Stimulated activated CD4-positive, alpha-beta T cell treated with anti-CD3 and anti-CD28 coated beads, Interleukin-12 subunit alpha, Interleukin-12 subunit beta, amount 100 ng/mL, for 24 hours (primary cell): ENCODE measurements at places on chromosomes 6 and 20.

- no peak for DNase-seq
Measured at GRCh38 chr6:136587527-136587926, 37.3 kb upstream of the MAP7 start.

DNA sequence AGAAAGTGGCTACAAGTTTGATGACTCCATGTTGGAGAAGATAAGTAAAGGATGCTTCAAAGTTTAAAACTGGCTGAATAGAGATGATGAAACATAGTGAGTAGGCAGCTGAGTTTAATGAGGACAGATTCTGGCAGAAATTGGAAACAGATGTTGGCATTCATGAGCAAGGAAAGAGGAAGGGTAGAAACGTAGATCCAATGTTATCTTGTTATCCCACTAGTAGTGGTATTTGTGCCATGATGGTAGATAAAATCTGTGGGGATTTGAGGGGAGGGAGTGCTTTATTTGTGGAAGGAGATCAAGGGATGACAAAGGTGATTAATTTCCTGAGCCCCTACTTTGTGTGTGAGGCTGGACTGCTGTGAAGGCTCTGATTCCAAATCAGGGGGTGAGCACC, 69.5 kb downstream of the MRAP2 start:
- no peak for DNase-seq

GRCh38 chr6:10759312-10759839, 11.8 kb downstream of the TMEM14B start:
- DNase-seq, result no peak

- DNase-seq, result no peak
Measured at GRCh38 chr6:11828262-11828870, 49.8 kb upstream of the ADTRP start.

DNA sequence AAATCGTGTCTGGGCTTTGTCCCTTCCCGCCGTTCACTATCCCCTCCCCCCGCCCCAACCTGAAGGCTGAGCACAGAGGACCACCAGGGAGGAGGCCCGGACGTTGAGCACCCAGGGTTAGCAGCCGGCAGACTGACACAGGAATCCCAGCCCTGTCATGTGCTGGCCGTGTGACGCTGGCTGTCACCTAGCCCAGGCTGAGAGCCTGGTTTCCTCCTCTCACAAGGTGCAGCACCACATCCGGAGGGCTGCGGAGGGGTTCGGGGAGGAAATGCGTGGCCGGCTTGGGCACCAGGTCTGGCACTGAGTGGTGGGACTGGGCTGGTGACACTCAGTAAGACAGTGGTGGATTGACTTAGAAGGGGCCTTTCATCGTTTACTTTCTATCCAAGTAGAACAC, 4.6 kb upstream of the LSM14B start:
- no peak for DNase-seq

DNA sequence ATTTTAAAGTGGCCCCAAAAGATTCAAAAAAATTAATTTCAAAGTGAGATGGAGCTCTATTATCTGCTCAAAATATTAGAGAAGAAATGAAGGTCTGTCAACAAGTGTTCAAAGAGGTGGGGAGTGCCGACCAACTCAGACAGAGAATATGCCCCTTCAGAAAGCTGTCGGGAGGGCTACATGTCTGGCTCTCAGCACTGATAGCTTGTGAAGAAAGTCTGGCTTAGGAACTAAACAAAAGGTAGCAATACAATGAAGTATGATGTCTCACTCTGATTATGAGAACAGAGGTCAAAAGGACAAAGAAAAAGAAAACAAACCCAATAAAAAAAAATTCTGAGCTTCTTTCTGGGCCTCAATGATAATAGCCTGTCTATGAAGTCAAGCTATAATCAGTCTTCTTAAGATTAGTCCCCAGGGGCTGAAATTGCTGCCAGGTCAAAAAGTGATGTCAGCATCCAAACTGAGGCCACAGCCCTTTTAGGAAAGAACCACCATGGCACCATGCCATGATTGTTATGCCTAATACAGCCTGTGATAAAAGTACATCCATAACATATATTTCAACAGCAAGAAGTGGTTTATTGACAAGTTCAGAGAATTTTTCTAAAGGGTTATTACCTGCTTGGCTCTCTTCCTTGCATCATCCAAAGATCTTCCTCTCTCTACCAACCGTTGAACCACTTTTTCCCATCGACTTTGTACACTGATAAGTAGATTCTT, 150.9 kb downstream of the DST start:
- no peak for DNase-seq

- no peak for DNase-seq
Measured at GRCh38 chr6:3421791-3422434, 34.9 kb downstream of the SLC22A23 start.

- no peak for DNase-seq
Measured at GRCh38 chr6:30615958-30616810, 859 bp downstream of the PPP1R10 start.

DNA sequence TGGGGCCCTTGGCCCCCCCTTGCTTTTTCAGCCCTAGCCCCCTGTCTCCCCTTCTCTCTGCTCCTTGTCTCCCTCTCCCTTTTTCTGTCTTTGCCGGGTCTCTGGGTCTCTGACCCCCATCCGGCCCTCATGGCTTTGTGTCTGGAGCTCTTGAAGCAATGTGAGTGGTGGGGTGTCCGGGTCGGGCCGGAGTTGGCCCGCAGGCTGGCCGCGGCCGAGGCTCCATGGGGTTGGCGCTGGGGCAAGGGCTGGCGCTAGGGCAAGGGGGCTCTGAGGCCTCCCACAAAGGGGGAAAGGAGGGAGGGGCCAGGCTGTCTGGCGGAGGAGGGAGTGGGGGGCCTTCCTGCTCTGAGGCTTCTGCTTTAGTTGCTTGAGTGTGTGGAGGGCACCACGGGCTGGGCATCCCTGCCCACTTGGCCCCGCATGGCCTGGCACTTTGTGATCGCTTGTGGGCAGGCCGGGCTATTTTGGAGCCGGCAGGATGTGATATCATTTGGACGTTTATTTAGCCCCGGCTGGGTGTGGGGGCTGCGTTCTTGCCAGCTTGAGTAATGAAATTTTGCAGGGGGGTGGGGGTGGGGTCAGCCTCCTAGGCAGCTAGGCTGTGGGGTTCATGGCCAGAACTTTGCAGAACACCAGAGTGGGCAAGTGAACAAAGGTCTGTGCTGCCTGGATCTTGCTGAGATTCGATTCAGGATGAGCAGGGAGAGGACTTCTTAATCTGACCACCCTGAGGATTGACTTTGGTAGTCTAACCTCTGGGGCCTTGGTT, 78.7 kb upstream of the MYL9 start:
- DNase-seq, result no peak

DNA sequence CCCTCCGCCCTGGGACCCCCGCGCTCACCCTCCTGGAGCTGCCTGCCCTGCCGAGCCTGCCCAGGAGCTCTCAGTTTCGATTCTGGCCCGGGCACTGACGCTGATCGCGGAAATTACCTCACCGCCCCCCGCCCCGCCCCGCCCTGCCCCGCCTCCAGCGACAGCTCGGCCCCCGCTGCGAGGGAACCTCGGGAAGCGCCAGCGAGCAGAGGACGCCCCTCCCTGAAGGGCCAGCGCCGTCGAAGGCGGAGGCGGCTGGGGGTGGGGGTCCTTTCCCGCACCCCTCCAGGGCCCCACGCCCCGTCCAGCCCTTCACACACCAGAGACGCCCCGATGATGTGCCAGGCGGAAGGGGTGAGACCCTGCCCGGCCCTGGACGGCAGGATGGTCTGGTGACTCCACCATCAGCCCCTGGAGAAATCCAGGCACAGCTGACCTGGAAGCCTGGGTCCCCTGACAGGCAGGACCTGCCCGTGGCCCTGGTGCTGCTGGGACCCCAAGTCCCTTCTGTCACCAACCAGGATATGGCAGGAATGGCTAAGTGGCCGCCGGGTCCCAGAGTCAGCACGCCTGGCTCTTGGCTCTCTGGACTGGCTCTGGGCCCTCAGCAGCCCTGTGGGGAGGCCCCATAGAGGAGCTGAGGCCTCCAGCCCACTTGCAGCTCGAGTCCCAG, at the start of gene HELZ2:
Gene HELZ2 (minus strand): TSS at position 84 of the 673 bp plus-strand sequence. CDS start 1,854 bp downstream, outside the sequence.
- DNase-seq, result no peak

GRCh38 chr6:14664621-14665315, 547.2 kb downstream of the CD83 start:
- no peak for DNase-seq

DNA sequence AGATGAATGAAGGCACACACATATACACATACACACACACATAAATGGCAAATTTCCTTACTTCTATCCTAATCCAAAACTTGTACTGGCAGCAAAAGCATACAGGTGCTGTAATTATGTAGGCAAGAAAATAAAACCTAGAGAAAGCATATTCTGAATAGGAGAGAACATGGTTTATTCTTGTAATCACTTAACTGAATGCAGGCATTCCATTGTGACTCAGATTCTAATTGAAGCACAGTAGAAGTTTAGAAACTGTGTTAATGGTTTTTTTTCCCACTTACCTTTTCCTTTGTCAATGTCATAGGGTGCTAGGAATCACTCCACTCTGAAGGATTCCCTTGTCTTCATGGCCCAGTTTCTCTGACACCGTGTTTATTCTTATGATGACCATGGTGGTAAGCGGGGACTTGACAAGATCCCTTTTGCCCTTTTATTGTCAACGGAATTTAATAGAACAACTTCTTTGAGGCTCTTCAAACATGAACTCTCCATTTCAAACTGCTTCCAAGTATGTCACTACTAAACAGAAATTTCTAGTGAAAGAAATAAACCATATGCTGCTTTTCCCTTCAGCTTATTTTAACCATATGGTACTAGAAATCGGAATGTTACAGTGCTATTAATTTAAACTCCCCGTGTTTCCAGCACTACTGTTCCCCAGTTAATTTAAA, 164.2 kb downstream of the OGFRL1 start:
- no peak for DNase-seq

GRCh38 chr20:49768204-49769047, 44.2 kb upstream of the SLC9A8 start:
- no peak for DNase-seq

- DNase-seq, result no peak
Measured at GRCh38 chr20:23125159-23125558, 39.0 kb upstream of the CD93 start.

DNA sequence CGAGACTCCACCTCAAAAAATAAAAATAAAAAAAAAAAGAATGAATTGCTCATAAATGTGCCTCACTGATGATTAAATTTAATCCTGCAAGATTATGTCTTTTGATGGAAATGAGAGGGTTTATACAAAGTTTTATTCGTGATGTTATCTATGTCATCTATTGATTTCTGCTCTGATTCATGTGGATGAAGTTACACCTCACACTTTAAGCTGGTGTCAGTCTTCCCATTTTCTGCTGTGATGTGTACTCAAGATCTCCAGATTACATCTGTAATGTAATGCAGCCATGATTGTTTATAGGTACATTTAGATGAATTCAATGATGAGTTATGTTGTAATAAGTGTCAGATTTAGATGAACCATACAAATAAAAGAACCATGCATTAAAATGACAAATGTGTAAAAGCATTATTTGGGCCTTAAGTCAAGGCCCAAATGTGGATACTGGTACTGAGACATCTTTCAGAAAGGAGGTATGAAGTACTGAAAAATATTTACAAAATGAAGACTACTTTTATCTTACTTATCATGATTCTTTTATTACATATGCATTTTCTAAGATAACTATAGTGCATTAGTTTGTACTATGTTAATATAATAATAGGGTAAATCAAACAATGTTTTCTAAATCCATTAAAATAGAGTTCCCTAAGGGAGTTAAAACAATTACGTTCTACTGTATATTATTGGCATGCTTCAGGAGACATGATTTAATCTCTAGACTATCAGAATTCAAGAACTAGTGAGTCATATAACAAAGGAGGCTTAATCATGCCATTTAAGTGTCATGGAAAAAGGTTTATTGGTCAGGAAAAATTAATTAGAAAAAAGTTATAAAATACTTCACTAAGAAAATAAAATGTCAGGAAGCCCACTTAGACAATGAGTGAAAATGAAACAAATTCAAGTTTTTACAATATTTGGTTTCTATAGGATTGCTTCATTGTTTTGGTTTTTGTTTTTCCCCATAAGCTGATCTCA, 34.5 kb downstream of the HCRTR2 start:
- no peak for DNase-seq

DNA sequence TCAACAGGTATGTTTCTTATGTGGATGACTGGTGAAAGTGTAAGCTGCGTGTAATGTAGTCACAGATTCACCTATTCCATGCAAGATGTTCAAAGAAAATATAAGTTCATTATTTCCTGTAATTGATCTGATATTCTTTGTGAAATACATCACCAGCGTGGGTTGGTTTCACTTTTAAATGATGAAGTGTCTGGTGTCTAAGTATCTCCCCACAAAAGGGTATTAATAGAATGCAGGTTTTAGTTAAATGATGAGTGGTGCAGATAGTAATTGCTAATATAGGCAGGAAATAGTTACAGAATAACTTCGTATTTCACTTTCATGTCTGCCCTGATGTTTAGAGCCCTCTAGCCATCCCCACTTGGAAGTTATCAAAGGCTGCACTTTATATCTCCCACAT, 22.2 kb downstream of the PGBD1 start:
- DNase-seq, result no peak

GRCh38 chr6:150177259-150177951, 34.6 kb downstream of the PPP1R14C start:
- no peak for DNase-seq

- no peak for DNase-seq
Measured at GRCh38 chr6:48893048-48893447, 570.0 kb downstream of the MMUT start.

GRCh38 chr6:90484903-90485302, 102.0 kb downstream of the MAP3K7 start:
- DNase-seq, result no peak

DNA sequence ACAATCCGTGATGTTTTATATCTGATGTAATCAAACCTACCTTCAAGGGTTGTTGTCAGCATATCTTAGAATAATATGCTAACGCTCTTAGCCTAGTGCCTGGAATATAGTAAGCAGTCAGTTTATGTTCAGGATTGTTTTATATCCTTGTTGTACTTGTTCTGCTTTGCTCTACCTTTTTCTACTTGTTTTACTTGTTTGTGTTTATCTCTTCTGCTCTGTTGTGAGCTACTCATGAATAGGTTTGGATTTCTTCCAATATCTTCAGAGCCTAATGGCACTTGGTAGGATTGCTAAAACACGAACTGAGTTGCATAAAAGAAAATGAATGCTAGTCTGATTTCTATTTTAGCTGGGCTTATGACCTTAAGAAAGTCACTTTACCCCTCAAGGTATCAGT, 40.1 kb downstream of the DNAH8 start:
- DNase-seq, result no peak

DNA sequence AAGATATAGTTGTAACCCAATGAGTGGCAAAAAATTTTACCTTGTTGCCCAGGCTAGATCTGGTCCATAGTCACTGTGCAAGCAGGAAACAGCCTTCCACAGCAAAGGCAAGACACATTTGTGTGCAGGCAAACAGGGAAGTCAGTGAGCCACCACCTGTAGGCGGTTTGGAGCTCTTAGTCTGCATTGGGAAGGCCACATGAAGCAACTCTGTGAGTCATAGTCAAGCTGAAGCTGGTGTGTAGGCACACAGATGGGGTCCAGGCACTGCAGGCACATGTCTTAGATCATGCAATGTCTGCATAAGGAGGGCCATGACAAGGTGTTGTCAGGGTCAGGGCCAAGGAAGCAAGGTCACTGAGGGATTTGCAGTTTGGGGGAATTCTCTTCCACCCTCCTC, 543.2 kb upstream of the EPHA7 start:
- DNase-seq, result no peak

- no peak for DNase-seq
Measured at GRCh38 chr6:132252113-132252512, 149.2 kb downstream of the MOXD1 start.

GRCh38 chr6:168367285-168367751, 47.7 kb upstream of the DACT2 start:
- DNase-seq, result no peak
